ENCODE measurements at places on chromosomes 6 and 20.

DNA sequence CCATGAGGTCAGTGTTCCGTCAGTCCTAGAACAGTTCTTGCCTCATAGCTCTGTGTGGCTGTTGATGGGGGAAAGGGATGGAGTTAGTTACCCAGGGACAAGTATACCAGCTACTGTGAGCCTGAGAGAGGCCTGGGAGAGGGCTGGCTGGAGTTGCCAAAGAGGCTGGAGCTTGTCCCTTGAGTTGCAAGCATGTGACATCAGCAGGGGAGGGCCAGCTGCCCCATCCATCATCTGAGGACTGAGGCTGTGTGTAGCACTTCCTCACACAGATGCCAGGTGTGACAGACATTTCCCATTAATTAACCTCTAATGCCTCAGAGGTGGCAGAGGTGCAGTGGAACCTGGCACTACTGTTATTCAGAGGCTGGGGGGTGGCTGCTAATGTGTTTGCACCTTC is 131.6 kb downstream of the PHACTR3 start:
- no peak for DNase-seq

DNA sequence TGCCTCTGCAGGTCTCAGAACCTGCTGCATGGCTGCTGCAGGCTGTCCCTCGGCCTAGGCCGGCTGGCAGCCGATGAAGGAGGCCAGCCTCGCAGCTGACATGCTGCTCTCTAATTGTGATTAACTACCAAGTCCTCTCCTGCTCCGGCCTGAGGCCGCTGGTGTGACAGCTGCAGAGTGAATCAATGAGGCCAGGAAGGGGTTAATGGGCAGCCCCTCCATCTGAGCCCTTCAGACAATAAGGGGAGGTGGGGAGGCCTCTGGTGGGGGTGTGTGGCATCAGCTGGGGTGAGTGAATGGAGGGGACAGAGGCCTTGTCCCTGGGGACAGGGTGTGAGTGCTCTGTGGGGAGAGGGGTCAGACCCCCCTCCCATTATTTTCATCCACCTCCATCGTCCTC is 34.4 kb downstream of the SLC52A3 start:
- DNase-seq = no peak

- no peak for DNase-seq
Observed at GRCh38 chr6:113318575-113318917, 538.6 kb upstream of the MARCKS start.

DNA sequence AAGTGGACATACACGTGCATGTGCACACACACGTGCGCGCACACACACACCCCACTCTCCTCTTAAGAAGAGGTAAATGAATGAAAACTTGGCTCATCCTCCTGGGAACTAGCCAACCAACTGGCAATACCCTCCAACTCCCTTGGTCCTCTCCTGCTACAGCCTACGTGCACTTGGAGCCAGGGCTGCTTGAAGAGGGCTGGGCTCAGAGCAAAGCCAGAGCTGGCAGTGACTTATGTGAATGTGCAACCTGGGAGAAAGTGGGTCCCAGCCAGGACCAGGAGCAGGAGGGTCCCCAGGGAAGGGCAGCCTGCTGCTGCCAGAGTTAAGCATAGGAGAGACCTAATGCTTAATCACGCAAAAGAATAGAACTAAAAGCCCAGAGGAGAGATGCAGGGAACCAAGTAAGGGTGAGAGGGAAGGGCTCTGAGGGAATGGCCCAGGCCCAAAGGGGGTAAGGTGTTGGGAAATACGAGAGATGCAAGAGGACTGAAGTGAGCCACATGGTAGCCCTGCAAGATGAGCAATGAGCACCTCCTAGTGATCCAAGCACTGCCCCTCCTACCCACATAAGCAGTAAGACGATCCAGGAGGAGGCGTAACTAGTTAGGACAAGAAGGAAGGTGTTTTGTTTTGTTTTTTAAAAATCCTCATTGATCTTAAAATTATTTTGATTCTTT is 24.7 kb downstream of the TRAF3IP2 start:
- no peak for DNase-seq

- DNase-seq = no peak
Observed at GRCh38 chr6:51842061-51842803, 245.2 kb downstream of the PKHD1 start.

GRCh38 chr6:92559003-92559402 is 860.4 kb downstream of the EPHA7 start:
- no peak for DNase-seq

- no peak for DNase-seq
Observed at GRCh38 chr6:22748681-22749080, 179.3 kb downstream of the HDGFL1 start.

- no peak for DNase-seq
Observed at GRCh38 chr20:2619961-2620595, 32.4 kb upstream of the NOP56 start.

DNA sequence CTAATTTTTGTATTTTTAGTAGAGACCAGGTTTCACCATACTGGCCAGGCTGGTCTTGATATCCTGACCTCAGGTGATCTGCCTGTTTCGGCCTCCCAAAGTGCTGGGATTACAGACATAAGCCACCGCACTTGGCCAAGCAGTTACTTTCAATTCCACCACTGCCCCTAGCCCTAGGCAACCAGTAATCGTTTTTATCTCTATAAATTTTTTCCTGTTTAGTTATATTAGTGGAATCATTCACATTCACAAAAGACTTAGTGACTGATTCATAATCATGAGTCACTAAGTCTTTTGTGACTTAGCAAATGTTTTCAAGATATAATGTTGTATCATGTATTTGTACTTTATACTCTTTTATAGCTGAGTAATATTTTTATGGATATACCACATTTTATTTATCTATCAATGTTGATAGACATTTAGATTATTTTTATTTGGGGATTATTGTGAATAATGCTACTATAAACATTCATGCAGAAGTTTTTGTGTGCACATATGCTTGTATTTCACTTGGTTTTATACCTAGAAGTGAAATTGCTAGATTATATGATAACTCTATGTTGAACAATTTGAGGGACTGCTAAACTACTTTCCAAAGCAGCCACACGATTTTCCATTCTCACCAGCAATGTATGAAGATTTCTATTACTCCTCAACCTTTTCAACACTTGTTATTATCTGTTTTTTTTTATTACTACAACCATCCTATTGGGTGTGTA is 421.4 kb upstream of the ID4 start:
- DNase-seq = no peak

GRCh38 chr6:7062451-7063162 is 45.2 kb upstream of the RREB1 start:
- no peak for DNase-seq

GRCh38 chr20:1448081-1448620 is 18.5 kb downstream of the NSFL1C start:
- no peak for DNase-seq

- no peak for DNase-seq
Observed at GRCh38 chr6:89361171-89361570, 8.6 kb upstream of the UBE2J1 start.

GRCh38 chr6:24214984-24215383 is 89.0 kb downstream of the NRSN1 start:
- no peak for DNase-seq

DNA sequence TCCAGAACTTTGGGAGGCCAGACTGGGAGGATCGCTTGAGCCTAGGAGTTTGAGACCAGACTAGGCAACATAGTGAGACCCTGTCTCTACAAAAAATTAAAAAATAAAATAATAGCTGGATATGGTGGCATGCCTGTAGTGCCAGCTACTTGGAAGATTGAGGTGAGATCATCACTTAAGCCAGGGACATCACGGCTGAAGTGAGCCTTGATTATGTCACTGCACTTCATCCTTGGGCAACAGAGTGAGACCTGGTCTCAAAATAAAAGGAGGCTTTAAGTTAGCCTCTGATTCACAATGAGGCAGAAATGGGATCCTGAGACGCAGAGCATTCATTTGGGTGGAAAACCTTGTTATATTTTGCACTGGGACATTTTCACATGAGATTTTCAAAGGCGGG is 57.0 kb downstream of the TULP4 start:
- DNase-seq = no peak

GRCh38 chr6:101444717-101445116 is 51.2 kb downstream of the GRIK2 start:
- DNase-seq = no peak

DNA sequence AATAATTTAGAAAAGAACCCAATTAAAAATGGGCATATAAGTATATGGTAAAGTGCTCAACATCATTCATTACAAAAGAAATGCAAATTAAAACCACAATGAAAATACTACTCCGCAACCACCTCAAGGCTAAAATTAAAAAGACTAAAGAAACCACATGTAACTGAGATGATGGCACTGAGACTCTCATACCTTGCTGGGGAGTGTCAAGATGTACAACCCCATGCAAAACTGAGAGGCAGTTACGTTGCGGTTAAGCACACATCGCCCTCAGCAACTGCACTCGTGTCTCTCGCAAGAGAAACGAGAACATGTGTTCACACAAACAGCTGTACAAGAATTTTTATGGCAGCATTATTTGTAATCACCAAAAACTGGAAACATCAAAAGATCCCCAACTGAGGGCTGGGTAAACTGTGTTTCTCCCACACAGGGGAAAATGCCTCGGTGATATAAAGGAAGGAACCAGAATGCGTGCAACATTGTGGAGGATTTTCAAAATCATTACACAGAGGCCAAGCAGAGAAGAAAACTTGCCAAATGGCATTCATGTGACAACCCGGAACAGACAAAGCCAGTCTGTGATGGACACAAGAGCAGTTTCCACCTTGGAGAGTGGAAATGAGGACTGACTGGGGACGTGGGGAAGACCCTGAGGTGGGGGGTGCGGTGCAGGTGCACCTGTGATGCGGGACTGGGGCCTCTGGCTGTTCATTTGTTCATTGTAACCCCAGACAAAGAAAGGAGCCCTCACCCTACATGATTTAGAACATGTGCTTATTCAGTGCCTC is 144.9 kb downstream of the WDR27 start:
- no peak for DNase-seq

GRCh38 chr20:31943052-31943471 is 8.8 kb downstream of the PDRG1 start:
- DNase-seq = no peak

DNA sequence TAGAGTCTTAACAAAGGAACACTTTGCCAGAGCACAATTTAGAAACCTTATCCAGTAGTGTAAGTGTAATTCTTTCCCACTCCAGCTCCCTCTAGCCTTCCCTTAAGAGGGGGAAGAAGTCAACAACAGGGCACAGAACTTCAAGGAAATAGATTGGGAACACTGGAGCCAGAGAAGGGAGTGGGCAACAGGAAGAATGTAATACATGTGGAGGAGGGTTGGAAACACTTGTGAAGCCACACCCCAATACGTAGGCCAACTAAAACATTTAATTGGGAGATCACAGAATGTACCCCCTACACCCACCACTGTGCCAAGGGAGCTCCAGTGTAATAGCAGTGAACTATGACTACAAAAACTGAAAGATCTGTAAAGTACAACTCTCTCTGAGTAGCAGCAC is 735.7 kb upstream of the HS3ST5 start:
- DNase-seq = no peak

DNA sequence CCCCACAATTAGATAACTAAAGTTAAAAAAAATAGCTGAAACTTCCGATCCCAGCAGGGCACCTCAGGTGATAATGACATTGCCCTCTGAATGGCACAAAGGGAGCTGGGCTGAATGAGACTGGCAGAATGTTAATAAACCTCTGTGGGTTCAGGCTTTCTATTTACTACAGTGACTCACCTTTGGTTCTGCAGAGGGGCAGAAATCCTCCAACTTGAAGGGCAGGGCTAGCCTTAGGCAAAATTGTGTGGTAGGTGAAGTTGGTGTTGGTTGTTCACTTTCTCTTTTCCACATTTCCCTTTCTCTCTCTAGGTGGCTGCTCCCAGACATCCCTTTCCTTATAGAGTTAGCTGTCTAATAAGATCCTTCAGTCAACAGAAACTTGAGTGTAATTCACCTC is 625.2 kb downstream of the EPM2A start:
- no peak for DNase-seq

DNA sequence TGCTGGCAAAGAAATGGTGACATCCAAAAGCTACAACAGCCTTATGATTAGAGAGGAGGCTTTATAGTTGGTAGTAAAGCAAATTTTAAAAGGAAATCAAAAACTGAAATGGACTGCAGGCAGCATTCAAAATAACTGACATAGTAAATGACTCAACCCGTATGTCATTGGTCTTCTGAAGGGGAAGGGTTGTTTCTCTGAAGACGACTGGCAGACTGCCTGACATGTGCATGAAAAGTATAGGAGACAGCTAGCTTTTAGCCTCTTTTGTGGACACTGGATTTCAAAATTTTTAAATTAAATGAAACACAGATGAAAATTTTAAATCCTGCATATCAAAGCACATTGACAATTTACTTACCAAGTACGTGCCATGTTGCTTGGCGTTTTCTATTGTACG is 90.7 kb downstream of the TRMT6 start:
- no peak for DNase-seq

DNA sequence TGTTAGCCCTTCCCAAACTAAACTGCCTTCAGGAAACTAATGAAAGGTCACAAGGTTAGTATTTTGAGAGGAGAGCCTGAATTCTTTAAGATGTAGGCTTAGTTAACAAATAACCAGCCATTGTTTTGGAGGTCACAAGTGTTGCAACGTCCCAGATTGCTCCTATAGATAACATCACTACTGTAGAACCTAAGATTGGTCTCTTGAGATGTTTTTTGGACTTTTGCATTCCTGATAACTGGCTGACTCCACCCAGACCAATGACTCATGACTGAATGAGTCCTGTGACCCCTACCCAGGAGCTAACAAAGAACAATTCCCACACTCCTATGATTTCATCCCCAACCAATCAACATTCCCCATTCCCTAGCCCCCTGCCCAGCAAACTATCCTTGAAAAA is 178.8 kb downstream of the SCP2D1 start:
- no peak for DNase-seq

GRCh38 chr20:17617212-17617867 is 47.5 kb downstream of the DSTN start:
- DNase-seq = peak; percentile 49

GRCh38 chr6:138234363-138234762 is 16.1 kb upstream of the PBOV1 start:
- DNase-seq = no peak

- no peak for DNase-seq
Observed at GRCh38 chr20:53795170-53795569, 201.5 kb upstream of the ZNF217 start.

DNA sequence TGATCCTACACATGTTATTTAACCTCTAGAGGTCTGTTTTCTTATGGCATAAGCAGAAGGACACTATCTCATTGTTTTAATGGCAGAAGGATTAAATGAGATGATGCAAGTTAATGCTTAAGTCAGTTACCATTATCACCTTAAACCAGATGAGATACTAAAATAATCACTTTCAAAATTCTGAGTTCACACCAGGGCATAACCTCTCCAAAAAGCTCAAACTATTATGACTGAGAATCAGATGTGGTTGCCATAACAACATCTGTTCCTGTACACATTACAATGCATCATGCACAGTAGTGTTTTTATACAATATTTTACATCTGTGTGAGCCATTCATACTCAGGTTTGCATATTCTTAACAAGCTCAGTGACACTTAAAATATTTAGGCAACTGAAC is 10.2 kb downstream of the ADNP start:
- no peak for DNase-seq

- DNase-seq = no peak
Observed at GRCh38 chr20:41746635-41747034, 128.5 kb upstream of the CHD6 start.

Measured in amygdala (tissue), 56 donors.